A172 (cell line): ENCODE measurements at places on chromosomes 1 and 21. TPM values are rescaled to one million over a fixed set of nuclear protein-coding genes. Genes with fewer than 3 reads are reported as not detected.

GRCh38 chr1:110243574-110243973, 33.5 kb downstream of the KCNC4 start:
- no peak for DNase-seq

ESRRG gene
- total RNA-seq: 0.02 and 0.05 TPM in 2 replicates

- DNase-seq: no peak
These were observed 62.0 kb downstream of the KCNK1 start for GRCh38 chr1:233675893-233676292.

GRCh38 chr1:208231881-208232661, 12.1 kb downstream of the PLXNA2 start:
- DNase-seq: no peak

FCRL1 gene
- not detected in 2 replicates for total RNA-seq

FAM43B gene
- 0.09 and 0.12 TPM in 2 replicates for total RNA-seq

FCER1G gene
- not detected in 2 replicates for total RNA-seq

GRCh38 chr1:170696591-170697290, 32.8 kb downstream of the PRRX1 start:
- no peak for DNase-seq
